ENCODE measurements at places on chromosomes 12 and 14.

GRCh38 chr12:27899151-27899661 is 73.3 kb downstream of the PTHLH start:
- H3K4me1 ChIP-seq: no peaks in the 10 kb centered on the region
- peaks cover 3% of the 10 kb centered on the region for H3K27me3 ChIP-seq
- no peaks in the 10 kb centered on the region for H3K36me3 ChIP-seq
- peak; percentile 85 for ATAC-seq
- no peak overlapping the region for H3K27ac ChIP-seq

DNA sequence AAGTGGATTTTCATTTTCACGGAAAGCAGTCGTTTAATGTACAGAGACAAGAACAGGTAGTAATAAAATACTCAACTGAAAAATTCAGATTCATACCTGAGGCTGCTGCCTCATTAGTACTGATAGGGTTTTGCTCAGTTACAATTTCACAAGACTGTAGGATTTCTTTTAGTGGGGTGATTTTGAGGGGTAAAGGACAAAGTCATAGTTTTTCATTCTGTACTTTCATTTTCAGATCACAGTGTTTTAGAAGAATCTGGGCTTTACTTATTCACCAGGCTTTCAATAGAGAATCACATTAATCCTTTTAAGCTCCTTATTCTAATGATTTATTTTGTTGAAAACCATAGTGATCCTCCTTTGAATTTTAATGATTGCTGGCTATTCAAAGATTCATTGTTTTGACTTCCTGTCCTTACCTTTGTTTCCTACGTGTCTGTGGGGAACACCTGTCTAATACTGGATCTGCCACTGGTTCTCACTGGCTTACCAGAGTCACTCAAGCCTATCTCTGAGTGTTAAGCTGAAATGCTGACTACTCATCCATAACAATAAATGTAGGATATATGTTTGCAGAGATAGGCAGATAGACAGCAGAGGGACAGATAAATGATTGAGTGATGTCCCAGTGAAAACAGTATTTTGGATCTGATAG is 243.8 kb upstream of the NPAS3 start:
- no peaks in the 10 kb centered on the region for H3K4me1 ChIP-seq
- no peaks in the 10 kb centered on the region for H3K36me3 ChIP-seq

GRCh38 chr12:6532051-6532926 is 2.0 kb upstream of the GAPDH start:
- peaks cover 100% of the 10 kb centered on the region for H3K36me3 ChIP-seq
- peak; percentile 77 for ATAC-seq
- peak overlapping the region; percentile 88 for H3K4me3 ChIP-seq
- no peaks in the 10 kb centered on the region for H3K4me1 ChIP-seq
- peak overlapping the region; percentile 98 for H3K27ac ChIP-seq

DNA sequence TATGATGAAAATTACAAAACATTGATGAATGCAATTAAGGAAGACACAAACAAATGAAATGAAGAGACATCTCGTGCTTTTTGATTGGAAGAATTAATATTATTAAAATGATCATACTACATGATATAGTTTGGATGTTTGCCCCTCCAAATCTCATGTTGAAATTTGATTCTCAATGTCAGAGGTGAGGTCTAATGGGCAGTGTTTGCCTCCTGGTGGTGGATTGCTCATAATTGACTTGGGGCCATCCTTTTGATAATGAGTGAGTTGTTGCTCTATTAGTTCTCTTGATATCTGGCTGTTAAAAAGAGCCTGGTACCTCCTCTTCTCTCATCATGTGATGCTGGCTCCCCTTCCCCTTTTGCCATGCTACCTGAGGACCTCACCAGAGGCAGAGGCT is 56.7 kb downstream of the CD163L1 start:
- peaks cover 9% of the 10 kb centered on the region for H3K27me3 ChIP-seq
- ATAC-seq: no peak
- H3K4me1 ChIP-seq: no peaks in the 10 kb centered on the region
- no peak overlapping the region for H3K4me3 ChIP-seq
- H3K27ac ChIP-seq: no peak overlapping the region

- H3K27me3 ChIP-seq: no peaks in the 10 kb centered on the region
- ATAC-seq: no peak
- no peak overlapping the region for H3K4me3 ChIP-seq
- no peak overlapping the region for H3K27ac ChIP-seq
- no peaks in the 10 kb centered on the region for H3K4me1 ChIP-seq
These were observed 255.8 kb downstream of the CCDC91 start for GRCh38 chr12:28446031-28446430.

- no peaks in the 10 kb centered on the region for H3K36me3 ChIP-seq
- H3K27ac ChIP-seq: peak overlapping the region; percentile 38
- H3K27me3 ChIP-seq: no peaks in the 10 kb centered on the region
- peak overlapping the region; percentile 33 for H3K4me3 ChIP-seq
These were observed 18.9 kb upstream of the COCH start for GRCh38 chr14:30855345-30856037.

- peaks cover 6% of the 10 kb centered on the region for H3K36me3 ChIP-seq
- peaks cover 54% of the 10 kb centered on the region for H3K4me1 ChIP-seq
- ATAC-seq: peak; percentile 15
- no peaks in the 10 kb centered on the region for H3K27me3 ChIP-seq
These were observed 12.8 kb downstream of the ATP2B1 start for GRCh38 chr12:89695830-89696229.

- ATAC-seq: no peak
- H3K36me3 ChIP-seq: peaks cover 18% of the 10 kb centered on the region
- no peak overlapping the region for H3K27ac ChIP-seq
These were observed 508.1 kb downstream of the PCNX1 start for GRCh38 chr14:71415404-71415690.

DNA sequence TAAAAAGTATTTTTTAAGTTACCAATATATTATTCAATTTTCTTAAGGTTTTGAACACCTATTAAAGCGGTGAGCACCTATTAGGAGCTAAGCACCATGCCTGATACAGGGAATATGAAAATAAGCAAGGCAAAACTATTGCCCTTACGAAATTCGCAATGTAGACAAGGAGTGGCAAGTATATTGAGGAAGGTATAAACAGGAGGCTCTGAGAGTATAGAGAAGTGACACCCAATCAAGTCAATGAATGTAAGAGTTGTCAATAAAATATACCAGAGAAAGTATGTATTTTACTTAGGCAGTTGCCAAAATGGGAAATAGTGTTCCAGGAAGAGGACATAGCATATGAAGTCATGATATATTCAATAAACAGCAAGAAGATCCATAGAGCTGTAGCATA is 57.2 kb downstream of the LRP6 start:
- H3K27ac ChIP-seq: no peak overlapping the region
- no peaks in the 10 kb centered on the region for H3K36me3 ChIP-seq
- peaks cover 12% of the 10 kb centered on the region for H3K27me3 ChIP-seq
- H3K4me3 ChIP-seq: peak overlapping the region; percentile 1
- peaks cover 12% of the 10 kb centered on the region for H3K4me1 ChIP-seq
- ATAC-seq: no peak

DNA sequence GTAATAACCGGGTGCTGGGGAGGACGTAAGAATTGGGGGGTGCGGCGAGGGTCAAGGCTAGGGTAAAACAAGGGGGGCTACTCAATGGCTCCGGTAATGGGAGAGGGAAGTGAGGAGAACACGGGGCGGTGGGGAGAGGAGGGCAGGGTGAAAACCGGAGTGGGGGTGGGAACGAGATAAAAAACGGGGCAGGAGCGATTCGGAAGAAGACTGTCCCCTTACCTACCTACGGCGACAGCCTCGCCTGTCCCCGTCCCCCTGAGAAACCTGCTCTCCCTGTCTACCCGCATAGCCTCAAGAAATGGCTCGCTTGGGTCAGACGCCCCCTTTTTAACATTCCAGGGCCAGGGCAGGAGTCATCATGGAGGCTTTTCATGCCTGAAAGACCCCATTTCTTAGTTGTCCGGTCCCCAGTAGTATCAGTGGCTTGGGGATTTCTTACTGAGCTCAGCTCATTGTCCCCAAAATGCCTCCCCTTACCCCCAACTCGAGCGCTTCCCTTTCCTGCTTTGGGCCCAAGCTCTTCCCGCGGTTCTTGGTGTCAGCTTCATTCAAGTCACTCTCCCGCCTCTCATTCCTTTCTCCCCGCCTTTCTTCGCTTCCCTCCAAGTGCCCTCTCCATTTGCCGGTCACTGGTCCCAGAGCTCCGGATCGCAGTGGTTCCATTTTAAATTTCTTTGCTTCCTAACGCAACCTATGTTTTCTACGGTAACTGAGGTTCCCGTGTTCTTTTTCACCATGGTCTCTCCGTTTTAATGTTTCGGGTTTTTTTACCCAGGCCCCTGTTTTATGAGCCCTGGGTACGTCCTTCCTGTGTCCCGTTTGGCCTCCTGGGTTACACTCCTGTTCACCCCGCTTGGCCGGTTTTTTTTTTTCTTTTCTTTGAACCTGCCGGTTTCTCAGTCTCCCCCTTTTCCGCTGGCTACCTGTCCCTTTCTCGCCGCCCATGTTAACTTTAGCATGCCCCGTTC is 1.2 kb upstream of the WSB2 start:
- ATAC-seq: peak; percentile 13
- H3K27ac ChIP-seq: peak overlapping the region; percentile 95
- peaks cover 44% of the 10 kb centered on the region for H3K36me3 ChIP-seq
- peaks cover 24% of the 10 kb centered on the region for H3K4me1 ChIP-seq
- H3K4me3 ChIP-seq: peak overlapping the region; percentile 91

GRCh38 chr14:51188566-51189185 is 51.4 kb upstream of the TMX1 start:
- no peaks in the 10 kb centered on the region for H3K27me3 ChIP-seq
- H3K4me1 ChIP-seq: no peaks in the 10 kb centered on the region
- no peak overlapping the region for H3K4me3 ChIP-seq
- no peaks in the 10 kb centered on the region for H3K36me3 ChIP-seq

GRCh38 chr12:4153343-4153892 is 120.1 kb upstream of the CCND2 start:
- H3K4me3 ChIP-seq: peak overlapping the region; percentile 64
- H3K27ac ChIP-seq: peak overlapping the region; percentile 92
- peaks cover 51% of the 10 kb centered on the region for H3K4me1 ChIP-seq
- ATAC-seq: peak; percentile 86
- no peaks in the 10 kb centered on the region for H3K36me3 ChIP-seq
- H3K27me3 ChIP-seq: no peaks in the 10 kb centered on the region

GRCh38 chr12:94525951-94526350 is 66.3 kb upstream of the CEP83 start:
- no peak overlapping the region for H3K4me3 ChIP-seq
- no peak overlapping the region for H3K27ac ChIP-seq
- no peaks in the 10 kb centered on the region for H3K4me1 ChIP-seq
- peaks cover 6% of the 10 kb centered on the region for H3K27me3 ChIP-seq
- no peaks in the 10 kb centered on the region for H3K36me3 ChIP-seq
- ATAC-seq: peak; percentile 31

DNA sequence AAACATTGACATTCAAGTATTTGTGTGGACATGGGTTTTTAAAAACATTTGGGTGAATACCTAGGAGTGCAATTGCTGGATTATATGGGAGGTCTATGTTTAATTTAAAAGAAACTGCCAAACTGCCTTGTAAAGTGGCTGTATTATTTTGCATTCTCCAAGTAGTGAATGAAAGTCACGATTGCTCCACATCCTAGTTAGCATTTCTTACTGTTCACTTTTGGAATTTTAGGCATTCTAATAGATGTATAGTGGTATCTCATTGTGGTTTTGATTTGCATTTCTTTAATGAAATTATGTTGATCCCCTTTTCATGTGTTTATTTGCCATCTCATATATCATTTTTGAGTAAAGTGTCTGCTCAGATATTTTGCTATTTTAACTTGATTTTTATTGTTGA is 159.5 kb downstream of the FOXG1 start:
- ATAC-seq: no peak
- no peaks in the 10 kb centered on the region for H3K27me3 ChIP-seq
- no peaks in the 10 kb centered on the region for H3K36me3 ChIP-seq
- no peak overlapping the region for H3K27ac ChIP-seq

DNA sequence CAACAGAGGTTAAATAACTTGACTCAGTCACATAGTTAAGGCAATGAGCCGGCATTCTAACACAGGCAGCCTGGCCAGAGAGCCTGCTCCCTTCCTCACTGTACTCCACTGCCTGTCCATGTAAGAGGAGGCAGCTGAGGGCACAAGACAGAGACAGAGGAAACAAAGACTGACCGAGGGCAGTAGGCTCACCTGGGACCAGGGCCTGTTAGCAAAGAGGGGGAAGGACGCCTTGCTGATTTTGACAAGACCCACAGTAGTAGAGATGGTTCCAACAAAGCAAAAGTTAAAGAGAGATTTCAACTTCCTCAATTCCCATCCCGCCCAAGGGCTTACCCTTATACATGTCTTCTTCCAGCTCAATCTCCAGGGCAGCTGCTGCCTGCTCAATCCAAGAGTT is 26.5 kb downstream of the OTUB2 start:
- peaks cover 95% of the 10 kb centered on the region for H3K36me3 ChIP-seq
- peaks cover 23% of the 10 kb centered on the region for H3K4me1 ChIP-seq
- H3K27ac ChIP-seq: peak overlapping the region; percentile 66
- no peak for ATAC-seq
- no peak overlapping the region for H3K4me3 ChIP-seq
- H3K27me3 ChIP-seq: no peaks in the 10 kb centered on the region

DNA sequence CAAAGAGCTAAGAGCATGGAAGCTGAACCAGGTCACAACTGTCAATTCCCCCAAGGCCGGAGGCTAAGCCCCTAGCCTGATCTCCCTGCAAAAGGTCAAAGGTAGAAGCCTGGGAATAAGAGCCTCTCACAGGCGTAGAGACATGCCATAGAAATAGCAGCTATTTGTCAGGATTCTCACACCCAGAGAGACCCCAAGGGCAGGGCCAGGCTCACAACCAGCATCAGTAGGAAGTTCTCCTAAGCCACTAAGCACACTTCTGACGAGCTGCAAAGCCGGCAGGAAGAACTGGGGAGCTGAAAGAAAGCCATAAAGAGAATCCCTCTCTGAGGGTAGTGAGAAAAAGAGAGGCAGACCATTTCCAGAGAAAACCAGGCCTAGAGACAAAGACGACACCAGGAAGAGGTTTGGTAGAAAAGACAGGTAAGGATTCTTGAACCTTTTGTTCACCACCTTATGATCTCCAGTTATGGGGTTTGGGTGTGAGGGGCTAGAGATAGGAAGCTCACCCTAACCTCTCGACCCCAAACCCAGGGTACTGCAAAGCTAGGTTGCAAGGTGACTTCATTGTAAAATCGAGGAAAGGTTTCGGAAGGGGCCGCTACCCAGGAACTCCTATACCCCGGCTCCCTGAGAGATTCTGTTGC is 1.0 kb downstream of the SMARCC2 start:
- H3K4me3 ChIP-seq: peak overlapping the region; percentile 91
- peaks cover 67% of the 10 kb centered on the region for H3K36me3 ChIP-seq
- H3K27ac ChIP-seq: peak overlapping the region; percentile 91

DNA sequence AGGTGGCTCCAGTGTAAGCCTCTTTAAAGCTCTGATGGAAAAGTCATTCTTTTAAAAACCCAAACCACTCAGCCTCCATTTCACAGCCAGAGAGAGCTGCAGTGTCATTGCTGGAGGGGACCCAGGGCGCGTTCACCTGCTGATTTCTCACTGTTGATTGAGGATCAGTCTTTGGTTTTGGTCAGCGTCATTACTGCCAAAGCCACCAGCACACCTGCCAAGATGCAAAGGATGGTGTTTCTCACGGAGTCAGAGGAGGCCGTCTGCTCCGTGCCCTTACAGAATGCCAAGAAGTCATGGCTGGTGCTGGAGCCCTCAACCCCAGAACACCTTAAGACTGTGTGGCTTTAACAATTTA is 32.8 kb upstream of the BATF start:
- peaks cover 26% of the 10 kb centered on the region for H3K4me1 ChIP-seq
- H3K36me3 ChIP-seq: no peaks in the 10 kb centered on the region
- H3K27me3 ChIP-seq: no peaks in the 10 kb centered on the region
- ATAC-seq: no peak
- H3K4me3 ChIP-seq: peak overlapping the region; percentile 64
